Stimulated activated CD8-positive, alpha-beta memory T cell treated with anti-CD3 and anti-CD28 coated beads, Interleukin-12 subunit alpha, Interleukin-12 subunit beta, amount 100 ng/mL, for 4 hours (primary cell): ENCODE measurements at places on chromosomes 16 and 17.

GRCh38 chr16:76897816-76898215 is 293.2 kb upstream of the MON1B start:
- DNase-seq, result no peak

- no peak for DNase-seq
Observed at GRCh38 chr17:34408439-34408838, 45.4 kb upstream of the CCL1 start.

DNA sequence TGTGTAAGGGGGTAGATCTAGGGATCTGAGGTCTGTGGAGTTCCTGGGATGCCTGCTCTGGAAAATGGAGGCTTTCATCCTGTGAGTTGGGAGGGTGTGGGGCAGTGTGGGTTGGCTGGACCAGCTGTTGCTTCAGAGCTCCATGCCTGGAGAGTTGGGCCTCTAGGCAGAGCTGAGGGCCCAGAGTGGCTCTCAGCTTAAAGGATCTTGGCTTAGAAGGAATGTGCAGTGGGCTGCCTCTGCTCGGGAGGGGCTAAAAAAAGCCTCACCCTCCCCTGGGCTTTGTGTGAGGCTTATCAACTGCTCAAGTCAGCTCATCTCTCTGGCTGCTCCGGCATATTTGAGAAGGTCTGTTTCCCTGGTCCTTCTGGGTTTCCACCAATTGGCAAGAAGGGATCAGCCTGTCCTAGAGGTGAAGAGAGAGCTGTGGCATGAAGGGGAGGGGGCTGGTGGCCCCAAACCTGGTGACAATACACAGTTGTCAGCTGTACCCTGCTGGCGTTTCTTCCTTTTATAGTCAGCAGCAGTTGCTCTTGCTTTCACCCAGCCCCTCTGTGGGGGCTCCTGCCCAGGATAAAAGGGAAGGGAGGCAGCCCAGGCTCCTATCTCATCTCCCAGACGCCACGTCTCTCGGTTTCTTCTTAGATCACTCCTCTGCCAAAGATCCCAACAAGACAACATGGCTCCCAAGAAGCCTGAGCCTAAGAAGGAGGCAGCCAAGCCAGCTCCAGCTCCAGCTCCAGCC is at the start of gene MYL4:
TSS of gene MYL4 (plus strand) at position 605 of the 745 bp plus-strand sequence. CDS start at position 680, 75 bp downstream.
- DNase-seq, result no peak

DNA sequence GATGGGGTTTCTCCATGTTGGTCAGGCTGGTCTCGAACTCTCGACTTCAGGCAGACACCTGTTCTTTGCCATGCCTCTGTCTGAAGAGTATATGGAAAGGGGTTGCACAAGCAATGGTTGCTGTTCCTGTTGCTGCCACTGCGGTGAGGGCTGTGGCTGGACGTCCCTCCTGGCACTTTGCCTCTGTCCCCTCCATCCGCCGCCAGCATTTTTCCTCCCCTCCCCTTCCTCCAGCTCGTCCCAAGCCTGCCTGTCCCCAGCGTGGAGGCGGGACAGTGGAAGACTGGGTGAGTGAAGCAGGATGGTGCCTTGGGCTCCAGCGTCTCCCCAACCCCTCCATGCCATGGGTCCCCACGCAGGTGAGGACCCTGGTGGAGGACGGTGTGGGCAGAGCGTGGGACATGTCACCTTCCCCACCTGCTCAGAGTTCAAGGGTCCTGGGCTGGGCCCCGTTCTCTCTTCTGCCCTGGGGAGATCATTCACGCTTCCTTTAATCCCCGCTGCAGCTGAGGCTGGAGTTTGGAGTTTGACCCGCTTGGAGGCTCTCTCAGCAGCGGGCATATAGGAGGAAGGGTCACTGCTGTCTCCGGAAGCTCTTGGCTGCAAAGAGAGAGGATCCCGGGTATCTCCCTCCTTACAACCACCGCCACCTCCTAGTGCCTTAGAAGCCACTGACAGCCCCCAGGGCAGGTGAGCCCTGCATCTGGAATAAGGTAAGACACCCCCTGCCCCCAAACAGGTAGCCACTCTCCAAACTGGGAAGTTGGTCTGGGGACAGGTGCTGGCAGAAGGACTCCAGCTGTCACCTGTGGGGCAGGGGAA is at the start of gene SLC5A11:
TSS of gene SLC5A11 (plus strand) at position 238 of the 822 bp plus-strand sequence. CDS start 12,681 bp downstream, outside the sequence.
- no peak for DNase-seq

- no peak for DNase-seq
Observed at GRCh38 chr17:16013943-16014407, 14.4 kb downstream of the TTC19 start.
